ENCODE measurements at places on chromosomes 5 and 9.
A peak's percentile ranks its signal among the peaks of the same experiment; 100 is the strongest.

- DNase-seq = no peak
Observed at GRCh38 chr5:1636981-1637638, 113.3 kb upstream of the LPCAT1 start.

- DNase-seq = no peak
Observed at GRCh38 chr9:17839776-17840175, 260.9 kb downstream of the SH3GL2 start.

- no peak for DNase-seq
Observed at GRCh38 chr9:131273856-131274673, 2.2 kb downstream of the FAM78A start.

GRCh38 chr5:14115323-14115895 is 27.7 kb upstream of the TRIO start:
- DNase-seq = no peak

DNA sequence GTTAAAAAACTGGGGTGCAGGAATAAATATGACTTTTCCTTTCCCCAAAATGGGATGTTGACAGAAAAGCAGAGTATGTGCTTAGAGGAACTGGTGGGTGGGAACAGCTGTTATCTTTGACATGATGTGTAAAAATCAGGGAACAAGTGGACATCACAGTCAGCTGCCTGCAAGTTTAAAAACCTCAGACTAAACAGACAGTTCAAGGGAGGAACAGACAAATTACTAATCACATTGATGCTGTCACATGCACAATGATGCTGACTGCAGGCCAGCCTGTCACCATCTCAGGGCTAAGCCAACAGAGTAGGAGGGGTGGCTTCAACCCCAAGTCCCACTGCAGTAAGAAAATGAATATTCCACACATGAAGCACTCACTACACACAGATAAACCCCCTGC is 38.2 kb upstream of the UBAP2 start:
- no peak for DNase-seq

DNA sequence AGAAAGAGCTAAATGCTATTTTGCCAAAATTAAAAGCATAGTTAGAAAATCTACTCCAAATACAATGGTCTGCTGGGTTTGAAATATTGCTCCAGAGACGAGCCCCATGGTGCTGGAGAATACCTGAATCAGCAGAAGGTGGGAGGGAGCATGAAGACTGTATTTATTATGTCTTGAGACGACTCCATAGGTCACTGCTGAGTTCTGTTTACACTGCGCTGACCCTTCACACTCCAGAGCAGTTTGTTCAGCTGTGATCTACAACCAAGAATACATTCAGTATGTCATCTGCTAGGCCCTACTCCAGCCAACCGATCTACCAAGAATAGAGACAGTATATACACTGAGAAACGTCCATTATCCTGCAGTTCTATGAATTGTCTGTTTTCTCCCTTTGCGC is 150.5 kb downstream of the TLE1 start:
- no peak for DNase-seq

DNA sequence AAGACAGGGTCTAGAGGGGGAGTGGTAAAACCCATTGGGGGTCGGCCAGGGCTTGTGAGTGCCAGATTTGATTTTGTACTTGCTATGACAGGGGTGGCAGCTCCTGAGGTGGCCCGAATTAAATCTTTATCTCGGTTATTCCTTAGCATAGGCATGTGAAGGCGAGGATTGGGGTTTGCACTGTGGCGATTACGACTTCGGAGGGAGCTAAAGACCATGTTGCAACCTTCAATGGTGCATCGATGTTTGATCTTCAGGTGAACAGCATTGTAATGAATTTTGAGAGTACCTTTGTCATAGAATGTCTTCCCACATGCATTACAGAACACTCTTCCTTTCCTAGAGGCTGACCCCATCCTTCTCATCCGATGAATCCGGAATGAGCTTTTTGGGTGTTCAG is 433.9 kb downstream of the BNC2 start:
- DNase-seq = no peak

GRCh38 chr5:151126199-151126645 is 31.4 kb downstream of the ANXA6 start:
- peak; percentile 57 for DNase-seq

DNA sequence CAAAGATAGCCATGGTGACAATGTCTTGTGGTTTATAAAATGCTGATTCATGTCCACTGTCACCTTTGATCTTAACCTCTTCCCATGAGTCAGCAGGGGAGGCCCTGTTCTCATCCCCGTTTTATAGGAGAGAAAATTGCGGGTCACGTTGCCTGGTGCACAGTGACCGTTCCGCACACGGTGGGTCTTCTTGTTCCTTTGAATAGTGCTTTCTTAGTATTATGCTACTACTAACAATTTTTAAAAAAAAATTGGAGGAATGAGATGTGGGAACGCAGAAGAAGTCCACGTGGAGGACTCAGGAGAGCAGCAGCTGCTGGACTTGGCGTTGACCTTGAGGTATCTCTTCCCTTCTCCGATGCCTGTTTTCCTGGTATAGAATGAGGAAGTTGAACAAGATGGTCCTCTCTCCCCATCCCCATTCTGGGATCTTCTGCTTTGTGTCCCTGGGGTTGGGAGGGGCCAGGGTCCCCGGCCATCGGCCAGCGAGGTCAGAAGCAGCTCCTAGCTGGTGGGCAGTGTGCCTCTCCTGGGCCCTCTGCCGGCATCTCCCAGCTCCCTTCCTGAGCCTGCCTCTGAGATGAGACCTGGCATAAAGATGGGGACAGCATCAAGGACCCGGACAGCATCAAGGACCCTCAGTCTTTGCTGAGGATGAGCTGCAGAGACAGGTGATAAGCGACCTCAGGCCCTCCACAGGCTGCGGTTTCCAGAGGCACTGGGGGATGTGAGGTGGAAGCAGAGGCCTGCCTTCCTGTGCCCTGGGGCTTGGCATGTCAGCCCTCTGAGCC is 143.9 kb downstream of the C9orf50 start:
- DNase-seq = no peak

DNA sequence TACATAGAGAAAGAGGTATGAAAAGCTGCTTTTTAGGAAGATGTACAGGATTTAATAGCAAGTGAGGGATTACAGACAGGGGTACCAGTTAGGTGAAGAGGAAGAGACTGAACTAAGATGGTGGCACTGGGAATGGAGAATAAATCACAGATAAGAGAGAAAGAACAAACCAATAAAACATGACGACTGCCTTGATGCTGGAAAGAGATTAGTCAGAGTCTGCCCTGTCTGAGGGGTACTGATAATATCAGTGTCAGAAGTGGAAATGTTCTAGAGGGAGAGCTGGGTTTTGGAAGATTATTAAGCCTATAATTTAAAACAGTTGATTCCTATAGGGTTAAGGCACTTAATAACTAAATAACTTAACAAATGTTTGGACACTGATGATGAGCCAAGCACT is 77.7 kb downstream of the NR2F1 start:
- no peak for DNase-seq

- no peak for DNase-seq
Observed at GRCh38 chr9:111715471-111715870, 54.1 kb downstream of the GNG10 start.

DNA sequence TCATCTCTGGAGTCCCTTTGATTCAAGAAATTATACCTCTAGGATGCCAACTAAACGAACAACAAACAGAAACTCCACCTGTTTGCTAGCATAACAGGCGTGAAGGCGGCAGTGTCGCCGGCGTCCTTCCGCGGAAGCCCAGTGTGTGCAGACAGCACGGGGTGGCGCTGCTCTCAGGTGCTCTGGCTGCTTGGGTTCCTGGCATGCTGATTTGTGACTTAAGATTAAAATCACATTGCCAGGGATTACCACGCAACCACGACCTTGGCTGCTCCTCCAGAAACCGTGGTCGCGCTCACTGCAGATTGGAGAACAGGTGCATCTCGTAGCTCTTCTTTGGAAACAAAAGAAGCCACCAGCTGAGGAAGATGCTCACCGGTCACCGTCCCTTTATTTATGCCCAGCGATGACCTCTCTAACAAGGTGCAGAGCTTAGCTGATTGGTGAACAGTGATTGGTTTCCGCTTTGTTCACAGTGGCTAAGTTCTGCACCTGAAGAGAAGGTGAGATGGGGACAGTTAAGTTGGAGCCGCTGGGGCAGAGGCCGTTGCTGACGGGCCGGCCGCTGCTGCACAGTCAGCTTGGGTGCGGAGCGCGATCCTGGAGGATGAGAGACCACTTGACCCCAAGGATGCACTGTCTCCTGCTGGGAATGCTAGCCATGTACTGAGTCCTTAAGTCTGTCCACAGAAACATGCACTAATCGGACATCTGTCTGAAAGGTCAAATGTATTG is 232.3 kb downstream of the FANCC start:
- no peak for DNase-seq

GRCh38 chr5:35815089-35815936 is 41.4 kb upstream of the IL7R start:
- DNase-seq = no peak

DNA sequence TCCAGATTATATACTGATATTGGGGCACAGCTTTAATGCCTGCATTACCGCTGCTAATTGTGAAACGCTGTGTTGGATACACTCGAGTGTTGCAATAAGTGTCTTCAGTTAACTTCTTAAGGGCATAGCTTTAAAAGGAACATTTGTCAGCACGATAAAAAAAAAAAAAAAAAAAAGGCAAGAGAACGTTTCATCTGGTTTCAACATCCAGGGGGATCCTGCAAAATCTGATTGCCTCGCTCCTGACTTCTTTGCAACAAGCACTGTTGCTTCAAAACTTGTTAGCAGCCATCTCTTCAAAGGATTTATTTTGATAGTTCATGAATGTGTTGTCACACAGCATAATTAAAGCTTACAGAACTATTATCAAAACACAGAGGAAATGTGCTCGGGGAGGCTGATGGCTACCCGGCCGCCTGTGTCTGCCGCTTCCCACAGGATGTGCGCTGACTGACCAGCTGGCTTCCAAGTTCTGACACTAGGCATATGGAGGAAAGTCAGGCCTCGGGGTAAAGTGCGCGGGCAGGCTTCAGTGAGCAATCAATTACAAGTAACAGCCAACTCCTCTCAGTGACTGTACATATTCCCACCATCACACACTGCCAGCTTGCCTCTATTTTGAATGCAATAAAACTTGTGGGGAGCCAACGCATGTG is 77.7 kb downstream of the EBF1 start:
- DNase-seq = no peak

DNA sequence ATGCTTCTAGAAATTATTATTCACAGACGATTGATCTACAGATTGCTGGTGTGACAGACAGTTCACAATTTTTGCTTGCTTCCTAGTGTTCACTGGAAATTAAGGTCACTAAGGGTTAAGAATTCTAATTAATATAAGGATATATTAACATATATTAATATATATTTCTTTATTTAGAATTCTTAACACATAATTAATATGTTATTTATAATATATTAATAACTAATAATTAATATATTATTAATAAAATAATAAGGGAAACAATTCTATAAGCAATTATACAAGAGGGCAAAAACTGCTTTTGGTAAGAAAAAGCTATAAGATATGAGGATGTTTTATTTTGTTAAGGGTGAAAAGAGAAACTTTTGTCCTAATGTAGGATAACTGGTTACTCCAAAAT is 56.3 kb downstream of the PDE6A start:
- no peak for DNase-seq

DNA sequence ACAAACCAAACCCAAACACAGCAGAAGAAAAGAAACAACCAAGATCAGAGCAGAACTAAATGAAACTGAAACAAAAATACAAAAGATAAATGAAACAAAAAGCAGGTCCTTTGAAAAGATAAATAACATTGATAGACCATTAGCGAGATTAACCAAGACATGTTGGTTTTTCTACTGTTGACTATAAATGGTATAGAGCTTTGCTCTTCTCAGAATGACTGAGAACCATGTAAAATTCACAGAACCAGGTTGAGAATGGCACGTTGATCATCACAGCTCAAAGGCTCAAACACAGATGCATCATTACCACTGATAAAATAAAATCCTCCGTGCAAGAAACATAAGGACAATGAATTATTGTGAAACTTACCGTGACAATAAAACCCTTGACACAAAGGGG is 105.2 kb downstream of the MARCHF11 start:
- DNase-seq = no peak

DNA sequence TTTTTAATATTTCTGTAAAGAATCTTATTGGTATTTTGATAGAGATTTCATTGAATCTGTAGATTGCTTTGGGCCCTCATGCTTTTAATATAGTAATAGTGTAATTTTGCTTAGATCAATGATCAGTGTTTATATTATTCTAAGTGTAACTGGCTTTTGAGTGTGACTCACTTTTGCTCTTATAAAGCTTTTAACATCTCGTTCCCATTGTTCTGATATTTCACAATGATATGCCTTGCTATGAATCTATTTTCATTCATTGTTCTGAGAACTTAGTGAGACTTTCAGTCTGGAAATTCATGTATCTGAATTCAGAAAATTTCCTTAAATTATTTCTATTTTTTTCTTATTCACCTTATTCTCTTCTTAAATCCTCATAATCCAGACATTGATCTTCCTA is 13.5 kb upstream of the MAMDC2 start:
- no peak for DNase-seq

- DNase-seq = no peak
Observed at GRCh38 chr9:105993921-105994715, 299.8 kb downstream of the TMEM38B start.

DNA sequence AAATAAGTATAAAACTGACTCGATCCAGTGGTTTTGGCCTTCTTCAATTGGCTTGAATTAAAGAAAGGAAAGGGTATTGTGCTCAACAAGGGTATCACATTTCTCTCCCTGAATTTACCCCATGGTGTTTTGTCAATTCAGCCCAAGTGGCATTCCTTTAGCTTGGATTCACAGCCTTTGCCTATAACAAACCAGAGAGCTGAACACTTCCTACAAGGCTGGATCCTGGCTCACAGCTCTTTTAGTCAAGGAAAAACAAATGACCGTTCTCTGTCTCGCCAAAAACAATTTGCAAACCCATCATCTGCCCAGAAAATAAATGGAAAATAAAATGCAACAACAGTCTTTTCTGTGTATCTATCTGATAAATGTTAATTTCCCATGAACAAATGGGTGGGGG is 5.7 kb downstream of the ZNF366 start:
- no peak for DNase-seq

DNA sequence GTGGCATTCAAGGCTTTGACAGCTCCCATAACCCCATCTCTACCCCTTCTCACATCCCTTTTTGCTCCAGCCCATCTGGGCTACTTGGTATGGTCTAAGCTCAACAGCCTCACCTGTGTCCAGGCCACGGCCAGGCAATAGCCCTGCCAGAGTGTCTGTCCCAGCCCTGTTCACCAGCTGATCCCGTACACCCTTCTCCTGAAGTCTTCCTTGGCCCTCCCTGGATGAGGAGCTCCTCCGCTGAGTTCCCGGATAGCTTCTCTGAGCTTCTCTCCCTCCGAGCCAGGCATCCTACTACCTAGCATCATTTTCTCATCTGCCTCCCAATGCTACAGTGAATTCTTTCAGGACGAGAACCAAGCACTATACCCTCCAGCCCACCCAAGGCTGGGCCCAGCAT is 208.2 kb downstream of the DAB2IP start:
- DNase-seq = no peak

DNA sequence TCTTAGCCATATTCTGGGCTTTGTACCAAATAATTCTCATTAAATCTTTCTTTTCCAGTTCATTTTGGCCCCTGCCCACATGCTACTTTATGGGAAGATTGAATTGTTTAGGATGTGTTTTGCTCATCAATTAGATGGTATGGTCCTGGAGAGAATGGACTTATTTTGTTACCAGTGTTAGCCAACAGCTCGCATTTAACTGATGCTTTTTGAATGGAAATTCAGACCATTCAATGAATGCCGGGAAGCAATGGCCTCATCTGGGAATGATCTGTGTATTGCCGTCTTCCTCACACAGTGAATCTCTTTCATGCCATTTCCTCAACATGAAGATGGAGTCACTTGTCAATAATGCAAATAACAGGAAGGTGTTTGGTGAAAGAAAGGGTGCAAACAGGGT is 370.6 kb upstream of the PIK3R1 start:
- DNase-seq = no peak

Measured in activated T-helper 9 cell treated with anti-CD3 and anti-CD28 coated beads, Interleukin-2, amount 50 U/mL, for 16 hours (primary cell).